ENCODE measurements at places on chromosomes 3 and 15. TPM values are rescaled to one million over a fixed set of nuclear protein-coding genes. Genes with fewer than 3 reads are reported as not detected.

GRCh38 chr15:84079885-84080777 lies 155.4 kb upstream of the GOLGA6L4 start:
- H3K27me3 ChIP-seq = peaks cover 54% of the 10 kb centered on the region
- peaks cover 9% of the 10 kb centered on the region for H3K4me1 ChIP-seq
- no peak overlapping the region for H3K27ac ChIP-seq

- H3K4me1 ChIP-seq = no peaks in the 10 kb centered on the region
- no peak for DNase-seq
- no peak overlapping the region for H3K27ac ChIP-seq
- no peak overlapping the region for H3K4me3 ChIP-seq
Observed at GRCh38 chr3:55172913-55173312, 245.1 kb upstream of the LRTM1 start.

DNA sequence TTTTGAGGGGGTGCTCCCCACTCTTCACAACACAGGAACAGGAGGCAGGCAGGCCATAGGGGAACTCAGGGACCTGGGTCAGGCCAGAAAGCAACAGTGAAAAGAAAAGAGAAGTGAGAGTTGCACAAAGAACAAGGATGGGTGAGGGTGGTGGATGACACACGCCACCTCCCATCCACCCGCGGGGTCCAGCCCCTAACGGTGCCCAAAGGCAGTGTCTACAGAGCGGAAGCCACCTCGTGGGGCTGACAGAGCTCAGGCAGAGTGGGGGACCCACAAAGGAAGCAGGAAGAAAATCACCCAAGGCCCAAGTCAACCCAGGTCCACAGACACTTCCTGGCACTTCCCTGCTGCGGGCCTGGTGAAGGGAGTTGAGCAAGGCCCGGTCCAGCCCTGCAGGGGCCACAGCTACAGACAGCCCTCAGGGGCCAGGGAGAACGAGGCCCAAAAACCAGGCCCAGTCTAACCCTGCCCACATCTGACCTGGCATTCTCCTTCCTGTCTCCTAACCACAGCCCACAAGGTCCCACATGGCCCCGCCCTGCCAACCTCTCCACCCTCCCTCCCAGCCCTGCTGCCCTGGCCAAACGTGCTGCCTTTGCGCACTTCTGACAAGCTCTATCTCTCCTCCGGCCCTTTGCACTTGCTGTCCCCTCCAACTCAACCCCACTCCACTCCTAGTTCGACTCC lies 5.9 kb downstream of the NUP210 start:
- no peaks in the 10 kb centered on the region for H3K36me3 ChIP-seq
- H3K27me3 ChIP-seq = no peaks in the 10 kb centered on the region
- H3K27ac ChIP-seq = peak overlapping the region; percentile 82
- H3K4me1 ChIP-seq = peaks cover 34% of the 10 kb centered on the region

DNA sequence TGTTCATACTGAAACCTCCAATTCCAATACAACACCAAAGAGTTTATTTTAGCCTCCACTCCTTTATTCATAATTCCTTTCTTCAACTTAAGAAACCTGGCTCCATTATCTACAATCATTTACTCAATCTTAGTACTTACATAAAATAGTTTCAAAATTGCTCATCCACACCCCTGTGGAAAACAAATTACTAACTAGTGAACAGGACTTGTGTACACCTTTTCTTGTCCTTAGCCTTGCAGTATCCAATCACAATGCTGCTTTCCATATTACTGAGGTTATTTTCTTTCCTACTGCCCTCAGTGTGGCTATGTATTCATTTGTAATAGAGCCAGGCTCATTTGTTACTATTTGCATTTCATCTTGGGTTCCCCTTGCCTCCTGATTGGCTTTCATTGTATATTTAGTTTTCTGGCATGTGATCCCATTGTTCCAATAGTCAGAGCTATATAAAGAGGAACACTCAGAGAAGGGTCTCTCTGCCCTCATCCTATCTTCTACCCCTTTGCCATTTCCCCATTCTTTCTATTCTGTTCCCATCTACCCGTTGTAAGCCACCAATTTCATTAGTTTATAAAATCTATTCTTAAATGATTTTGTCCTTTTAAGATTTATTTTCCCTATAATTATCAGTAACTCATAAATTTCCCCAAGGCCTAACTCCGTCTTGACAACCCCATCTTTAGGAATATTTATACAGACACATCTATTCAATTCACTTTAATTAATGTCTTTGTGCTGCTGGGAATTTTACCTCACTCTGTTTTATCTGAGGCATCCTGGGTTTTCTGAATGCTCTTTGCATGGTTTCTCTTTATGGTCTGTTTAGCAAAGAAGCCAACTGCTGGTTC lies 67.9 kb upstream of the RBP1 start:
- DNase-seq = no peak
- H3K27me3 ChIP-seq = no peaks in the 10 kb centered on the region
- H3K36me3 ChIP-seq = no peaks in the 10 kb centered on the region
- no peak overlapping the region for H3K4me3 ChIP-seq
- H3K27ac ChIP-seq = no peak overlapping the region

The CADPS gene
- 2.7 TPM for total RNA-seq

The TMEM158 gene
- total RNA-seq = 0.80 TPM

GRCh38 chr3:182308328-182308727 lies 485.0 kb upstream of the ATP11B start:
- H3K4me1 ChIP-seq = no peaks in the 10 kb centered on the region
- no peaks in the 10 kb centered on the region for H3K27me3 ChIP-seq
- no peaks in the 10 kb centered on the region for H3K36me3 ChIP-seq

The OCA2 gene
- 1.2 TPM for total RNA-seq
